ENCODE measurements at places on chromosomes 16 and 17. TPM values are rescaled to one million over a fixed set of nuclear protein-coding genes. Genes with fewer than 3 reads are reported as not detected.

BCO1 gene
- total RNA-seq = not detected

LGALS9 gene
- 3.3 TPM for total RNA-seq

C17orf78 gene
- not detected for total RNA-seq

ETV4 gene
- 26.1 TPM for total RNA-seq

NOL3 gene
- 13.6 TPM for total RNA-seq

TMEM204 gene
- 9.6 TPM for total RNA-seq

OR2C1 gene
- total RNA-seq = not detected

AOC3 gene
- 0.22 TPM for total RNA-seq

GTF3C1 gene
- total RNA-seq = 117 TPM

CD300LB gene
- total RNA-seq = not detected

LGALS9B gene
- not detected for total RNA-seq

CACNA1H gene
- 0.66 TPM for total RNA-seq

CD300A gene
- total RNA-seq = not detected

CD68 gene
- 20.6 TPM for total RNA-seq

WNT3 gene
- 1.7 TPM for total RNA-seq

NUBP2 gene
- 96.1 TPM for total RNA-seq

KRT38 gene
- total RNA-seq = under 0.01 TPM

ZNF750 gene
- not detected for total RNA-seq

HAGH gene
- total RNA-seq = 28.1 TPM

IL34 gene
- total RNA-seq = 6.1 TPM

SMIM36 gene
- not detected for total RNA-seq

Data from placental pericyte (primary cell).